ENCODE measurements at places on chromosomes 13 and 19.

GRCh38 chr13:111215081-111216047 lies 100.3 kb downstream of the ARHGEF7 start:
- no peak for DNase-seq

GRCh38 chr13:72638059-72638815 lies 89.2 kb downstream of the MZT1 start:
- DNase-seq, result no peak

GRCh38 chr13:21735701-21736401 lies 65.0 kb downstream of the FGF9 start:
- DNase-seq, result no peak

- no peak for DNase-seq
Observed at GRCh38 chr19:20482721-20483120, 82.9 kb downstream of the ZNF737 start.

GRCh38 chr13:77002590-77003190 lies 10.8 kb downstream of the CLN5 start:
- no peak for DNase-seq

DNA sequence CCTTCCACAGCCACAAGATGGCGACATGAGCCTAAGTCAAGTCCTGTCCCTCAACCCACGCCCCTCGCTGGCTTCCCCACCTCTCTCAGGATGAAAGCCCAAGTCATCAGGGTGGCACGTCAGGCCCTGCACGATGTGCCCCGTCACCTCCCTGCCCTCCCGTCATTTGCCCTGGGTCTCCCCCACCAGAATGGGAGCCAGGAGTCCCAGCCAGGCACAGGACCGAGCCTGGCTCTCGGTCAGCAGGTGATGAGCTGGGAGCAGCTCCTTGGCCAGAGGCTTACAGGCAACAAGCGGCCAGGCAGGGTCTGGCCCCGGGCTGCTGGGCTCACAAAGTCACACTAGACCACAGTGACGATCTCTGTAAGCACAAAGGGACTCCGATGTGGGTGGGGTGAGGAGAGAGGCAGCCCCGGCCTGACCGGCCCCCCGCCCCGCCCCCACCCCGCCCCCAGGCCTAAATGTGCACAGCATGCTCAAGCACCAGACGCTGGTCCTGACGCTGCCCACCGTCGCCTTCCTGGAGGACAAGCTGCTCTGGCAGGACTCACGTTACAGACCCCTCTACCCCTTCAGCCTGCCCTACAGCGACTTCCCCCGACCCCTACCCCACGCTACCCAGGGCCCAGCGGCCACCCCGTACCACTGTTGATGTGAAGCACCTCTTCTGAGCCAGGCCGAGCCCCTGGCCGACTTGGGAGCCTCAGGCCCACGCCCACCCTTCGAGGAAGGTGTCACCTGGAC lies 7.3 kb downstream of the MRPL4 start:
- DNase-seq, result peak; percentile 68

DNA sequence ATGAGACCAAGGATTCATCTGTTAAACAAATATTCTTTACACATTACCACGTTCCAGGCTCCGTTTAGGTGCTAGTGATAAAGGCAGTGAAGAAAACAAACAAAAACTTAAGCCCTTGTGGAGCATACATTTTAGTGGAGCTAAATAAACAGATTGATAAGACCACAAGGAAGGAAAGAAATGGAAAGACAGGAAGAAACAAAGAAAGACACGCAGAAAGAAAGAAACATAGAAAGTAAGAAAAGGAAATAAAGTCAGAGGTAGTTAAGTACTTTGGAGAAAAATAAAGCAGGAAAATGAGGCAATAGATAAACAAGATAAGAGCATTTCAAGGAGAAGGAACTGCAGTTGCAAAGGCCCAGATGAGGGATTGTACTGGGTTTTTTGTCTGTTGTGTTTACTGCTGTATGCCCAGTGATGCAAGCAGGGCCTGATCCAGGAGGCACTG lies 998 bp downstream of the NFKBIB start:
- DNase-seq, result no peak

DNA sequence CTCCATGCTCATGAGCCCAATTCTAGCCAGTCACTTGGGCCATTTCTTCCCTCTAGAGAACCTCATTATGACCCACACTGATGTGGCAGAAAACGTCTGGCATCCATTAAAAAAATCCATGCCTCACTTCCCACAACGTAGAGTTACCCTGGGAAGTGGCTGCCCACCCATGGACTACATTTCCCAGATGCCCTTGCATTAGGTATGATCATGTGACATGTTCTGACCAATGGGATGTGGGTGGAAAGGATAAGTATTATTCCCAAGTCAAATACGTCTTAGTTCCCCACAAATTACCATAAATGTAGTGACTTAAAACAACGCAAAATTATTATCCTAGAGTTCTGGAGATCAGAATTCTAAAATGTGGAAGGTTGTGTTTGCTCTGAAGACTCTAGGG lies 47.9 kb upstream of the ZNRF4 start:
- no peak for DNase-seq

DNA sequence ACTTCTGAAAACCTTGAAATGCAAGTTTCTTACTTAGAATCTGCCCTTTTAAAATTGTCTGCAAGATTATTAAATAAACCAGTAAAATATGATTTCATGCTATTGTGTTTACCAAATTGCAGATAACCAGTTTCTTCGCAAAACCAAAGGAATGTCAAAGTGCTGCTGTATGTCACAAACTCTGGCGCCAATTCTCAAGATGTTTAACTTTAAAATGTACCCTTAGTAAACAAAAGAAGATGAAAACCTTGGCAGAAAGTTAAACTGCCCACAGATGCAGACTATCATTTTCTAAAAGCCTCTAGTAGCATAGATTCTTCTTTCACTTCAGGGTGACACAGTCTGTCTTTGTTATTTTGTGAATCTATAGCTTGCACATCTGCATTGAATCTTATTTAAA lies 189.2 kb downstream of the SLITRK6 start:
- DNase-seq, result no peak

- peak; percentile 99 for DNase-seq
Observed at GRCh38 chr19:3618144-3618810, 8.3 kb downstream of the CACTIN start.

GRCh38 chr19:46404055-46404752 lies 9.2 kb downstream of the CCDC8 start:
- no peak for DNase-seq

DNA sequence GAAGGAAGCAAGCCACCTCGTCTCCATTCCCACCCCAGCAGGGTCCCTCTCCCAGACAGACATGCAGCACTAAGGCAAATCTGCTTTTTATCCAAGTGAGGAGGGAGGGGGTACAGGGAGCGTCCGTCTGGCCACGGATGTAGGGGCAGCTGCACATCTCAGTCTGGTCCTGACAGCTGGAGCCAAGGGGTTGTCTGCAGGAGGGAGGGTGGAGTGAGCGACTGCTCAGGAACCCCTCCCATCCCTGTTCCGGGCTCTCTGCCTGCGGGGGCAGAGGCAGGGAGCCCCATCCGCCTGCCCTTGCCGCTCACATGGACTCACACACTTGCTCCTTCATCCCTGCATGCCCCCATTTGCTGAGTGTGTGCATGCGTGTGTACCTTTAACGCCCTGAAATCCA lies 2.5 kb downstream of the TMEM190 start:
- DNase-seq, result no peak

DNA sequence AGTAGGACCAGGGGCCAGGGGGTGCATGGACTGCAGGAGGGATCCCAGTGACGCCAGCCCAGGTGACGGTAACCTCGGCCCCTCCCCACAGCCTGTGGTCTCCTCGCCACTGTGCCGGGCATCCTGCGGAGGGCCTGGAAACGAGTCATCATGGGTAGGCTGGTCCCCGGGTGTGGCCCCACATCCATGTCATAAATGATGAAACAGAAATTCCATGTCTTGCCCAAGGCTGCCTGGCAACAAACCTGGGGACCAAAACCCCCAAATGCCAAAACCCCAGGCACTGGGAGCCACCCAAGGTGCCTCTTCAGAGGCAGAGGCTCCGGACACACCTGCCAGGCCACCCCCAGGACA lies 20.9 kb downstream of the MAP2K2 start:
- DNase-seq, result no peak

- DNase-seq, result no peak
Observed at GRCh38 chr13:41065078-41065477, 3.8 kb downstream of the WBP4 start.

- no peak for DNase-seq
Observed at GRCh38 chr19:42596391-42597072, 1.8 kb upstream of the CEACAM8 start.

GRCh38 chr19:39740395-39740794 lies 2.6 kb upstream of the CLC start:
- DNase-seq, result no peak

- no peak for DNase-seq
Observed at GRCh38 chr13:88022431-88023208, 351.4 kb downstream of the SLITRK5 start.

GRCh38 chr13:97978651-97979050 lies 25.2 kb downstream of the IPO5 start:
- DNase-seq, result no peak

DNA sequence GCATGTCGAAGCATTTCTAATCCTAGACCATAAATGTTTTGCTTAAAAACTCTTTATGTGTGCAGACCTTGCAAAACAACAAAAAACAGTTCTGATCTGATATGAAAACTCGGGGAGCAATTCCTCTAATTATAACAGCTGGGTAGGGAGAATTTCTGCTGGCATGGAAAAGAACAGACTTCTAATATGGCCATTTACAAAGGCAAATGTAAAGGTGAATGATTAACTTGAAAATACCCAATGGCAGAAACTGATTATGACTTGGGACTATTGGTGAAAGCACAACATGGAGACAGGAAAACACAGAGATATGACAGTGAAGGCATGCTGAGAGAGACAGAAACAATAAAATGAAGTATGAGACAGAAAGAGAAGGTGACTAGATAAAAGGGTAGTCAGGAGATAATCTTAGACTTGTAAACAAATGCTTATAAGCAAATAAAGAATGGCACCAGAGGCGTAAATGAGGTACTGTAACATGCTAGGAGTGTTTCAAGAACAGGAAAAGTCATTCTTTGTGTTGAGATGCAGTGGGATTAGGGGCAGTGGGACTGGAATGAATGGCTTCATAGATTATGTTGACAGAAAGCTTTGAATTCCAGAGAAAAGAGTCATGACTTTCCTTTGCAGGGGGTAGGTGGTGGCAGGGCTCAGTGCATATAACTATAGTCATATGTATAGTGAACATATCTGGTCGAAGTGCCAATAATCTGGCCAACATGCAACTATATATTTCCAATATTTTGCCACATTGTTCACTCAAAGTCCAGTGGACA lies 393.0 kb downstream of the ITGBL1 start:
- no peak for DNase-seq

DNA sequence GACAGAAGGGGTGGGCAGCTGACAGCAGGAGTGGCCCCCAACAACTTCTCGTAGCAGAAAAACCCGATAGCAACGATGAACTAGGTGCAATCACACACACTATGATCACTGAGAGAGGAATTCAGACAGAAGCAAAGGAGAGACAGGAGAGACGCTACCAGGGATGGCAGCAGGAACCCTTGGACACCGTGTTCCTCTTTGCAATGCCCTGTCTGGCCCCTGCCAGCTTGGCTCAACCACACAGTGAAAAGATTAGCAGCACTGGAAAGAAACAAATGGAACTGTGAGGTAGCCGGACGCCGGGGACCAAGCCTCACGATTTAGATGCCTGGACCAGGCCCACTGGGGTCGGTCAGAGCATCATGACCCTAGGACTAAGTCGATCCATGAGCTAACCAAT lies 23.6 kb downstream of the DCAF15 start:
- DNase-seq, result no peak

- DNase-seq, result no peak
Observed at GRCh38 chr13:113027566-113027965, 58.6 kb downstream of the MCF2L start.
